ENCODE measurements at places on chromosomes 2 and 18.

DNA sequence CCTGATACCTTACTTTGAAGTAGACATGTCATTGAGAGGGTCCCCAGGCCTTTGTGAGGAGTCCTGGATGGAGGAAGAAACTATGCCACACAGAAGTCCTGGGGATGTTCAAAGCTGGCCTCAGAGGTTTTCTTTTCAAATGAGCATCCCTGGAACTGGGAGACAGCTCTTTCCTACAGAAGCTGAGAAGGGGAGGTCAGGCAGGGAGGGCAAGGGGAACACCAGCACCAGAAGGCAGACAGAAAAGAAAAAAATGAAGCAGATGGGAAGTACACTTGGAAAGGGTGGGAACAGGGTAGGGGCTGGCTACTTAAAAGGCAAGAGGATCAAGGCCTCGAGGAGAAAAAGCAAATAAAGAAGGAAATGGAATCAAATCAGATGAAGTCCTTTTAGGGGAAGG is 120.0 kb downstream of the FMNL2 start:
- no peak for DNase-seq

GRCh38 chr18:60870261-60871153 is 462.7 kb upstream of the CDH20 start:
- DNase-seq: no peak

DNA sequence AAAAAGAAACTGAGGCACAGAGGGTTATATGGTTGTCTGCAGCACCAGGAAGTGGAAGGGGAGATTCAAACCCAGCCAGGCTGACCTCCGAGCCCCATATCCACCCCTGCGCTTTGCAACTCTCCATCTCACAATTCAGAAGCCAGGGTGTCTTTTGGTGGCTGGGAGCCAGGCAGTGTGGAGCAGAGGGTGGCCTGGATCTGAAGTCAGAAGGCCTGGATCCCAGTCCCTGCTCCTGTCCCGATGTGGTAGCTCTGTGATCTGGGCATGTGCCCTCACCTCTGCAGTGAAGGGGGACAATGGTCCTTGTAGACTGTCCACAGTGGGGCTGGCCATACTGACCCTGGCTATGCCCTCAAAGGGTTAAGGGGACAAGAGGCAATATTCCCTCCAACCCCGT is 57.0 kb downstream of the CIB4 start:
- no peak for DNase-seq

- DNase-seq: no peak
These were observed 25.9 kb downstream of the DPP10 start for GRCh38 chr2:114468343-114468742.

- DNase-seq: peak; percentile 43
These were observed 42.6 kb upstream of the EDAR start for GRCh38 chr2:109031476-109032228.

Measured in T-helper 17 cell (primary cell).